ENCODE measurements at places on chromosomes 12 and 14. TPM values are rescaled to one million over a fixed set of nuclear protein-coding genes. Genes with fewer than 3 reads are reported as not detected.

DNA sequence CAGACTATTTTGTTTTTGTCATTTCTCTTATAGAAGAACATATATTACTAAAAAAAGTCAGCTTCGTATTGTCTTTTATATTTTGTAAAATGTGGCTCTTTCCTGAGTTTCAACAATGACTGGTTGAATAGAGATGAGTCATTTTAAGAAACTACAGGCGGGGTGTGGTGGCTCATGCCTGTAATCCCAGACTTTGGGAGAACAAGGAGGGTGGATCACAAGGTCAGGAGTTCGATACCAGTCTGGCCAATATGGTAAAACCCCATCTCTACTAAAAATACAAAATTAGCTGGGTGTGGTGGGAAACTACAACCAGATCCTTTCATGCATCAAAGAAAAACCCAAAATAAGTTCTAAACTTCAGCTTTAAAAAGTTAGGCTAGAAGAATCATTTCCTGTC is 28.8 kb downstream of the HECTD4 start:
- H3K36me3 ChIP-seq = no peaks in the 10 kb centered on the region
- H3K27ac ChIP-seq = no peak overlapping the region
- no peak overlapping the region for H3K4me3 ChIP-seq
- DNase-seq = no peak

- H3K36me3 ChIP-seq = no peaks in the 10 kb centered on the region
- H3K27ac ChIP-seq = no peak overlapping the region
- H3K4me3 ChIP-seq = no peak overlapping the region
- H3K4me1 ChIP-seq = no peaks in the 10 kb centered on the region
- no peak for DNase-seq
Observed at GRCh38 chr12:76702946-76703345, 61.0 kb upstream of the ZDHHC17 start.

GRCh38 chr14:100467046-100467750 is 120.0 kb downstream of the BEGAIN start:
- no peaks in the 10 kb centered on the region for H3K36me3 ChIP-seq
- no peak overlapping the region for H3K27ac ChIP-seq
- H3K4me3 ChIP-seq = no peak overlapping the region
- no peaks in the 10 kb centered on the region for H3K4me1 ChIP-seq
- no peak for DNase-seq
- no peaks in the 10 kb centered on the region for H3K27me3 ChIP-seq

- no peaks in the 10 kb centered on the region for H3K36me3 ChIP-seq
- H3K27me3 ChIP-seq = peaks cover 19% of the 10 kb centered on the region
- no peak for DNase-seq
Observed at GRCh38 chr12:110844551-110845338, 2.0 kb upstream of the CCDC63 start.

GRCh38 chr12:46904406-46905238 is 78.8 kb upstream of the SLC38A4 start:
- no peak overlapping the region for H3K4me3 ChIP-seq
- H3K36me3 ChIP-seq = no peaks in the 10 kb centered on the region
- peaks cover 6% of the 10 kb centered on the region for H3K4me1 ChIP-seq
- no peaks in the 10 kb centered on the region for H3K27me3 ChIP-seq

GRCh38 chr12:26347300-26347699 is 151.9 kb downstream of the SSPN start:
- H3K36me3 ChIP-seq = no peaks in the 10 kb centered on the region
- no peak overlapping the region for H3K27ac ChIP-seq
- no peaks in the 10 kb centered on the region for H3K27me3 ChIP-seq
- H3K4me3 ChIP-seq = no peak overlapping the region
- DNase-seq = no peak

- peak overlapping the region; percentile 83 for H3K27ac ChIP-seq
- H3K36me3 ChIP-seq = no peaks in the 10 kb centered on the region
- no peaks in the 10 kb centered on the region for H3K4me1 ChIP-seq
Observed at GRCh38 chr14:31927348-31927832, 149.7 kb upstream of the ARHGAP5 start.

DNA sequence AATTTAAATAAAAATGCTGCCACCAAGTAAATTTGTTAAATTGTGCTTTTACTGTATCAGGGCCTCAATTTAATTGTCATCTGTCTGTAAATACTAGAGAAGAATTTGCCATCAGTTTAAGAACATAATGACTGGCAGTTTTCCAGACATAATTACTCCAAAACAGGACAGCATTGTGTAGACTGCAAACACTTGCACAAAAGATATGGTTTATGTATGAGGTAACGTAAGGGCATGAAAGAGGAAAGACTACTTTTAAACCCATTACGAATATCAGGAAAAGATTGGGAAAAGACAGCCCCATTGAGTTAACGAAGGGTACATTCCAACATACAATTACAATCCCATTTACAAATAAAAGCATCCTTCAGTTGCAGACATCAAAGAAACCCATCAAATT is 59.8 kb upstream of the KRR1 start:
- H3K4me1 ChIP-seq = peaks cover 10% of the 10 kb centered on the region
- no peaks in the 10 kb centered on the region for H3K36me3 ChIP-seq
- no peak overlapping the region for H3K27ac ChIP-seq
- DNase-seq = peak; percentile 57
- no peaks in the 10 kb centered on the region for H3K27me3 ChIP-seq
- H3K4me3 ChIP-seq = no peak overlapping the region

GRCh38 chr12:49827401-49828099 is 663 bp downstream of the NCKAP5L start:
- DNase-seq = peak; percentile 82
- H3K4me3 ChIP-seq = peak overlapping the region; percentile 71
- peaks cover 2% of the 10 kb centered on the region for H3K36me3 ChIP-seq
- no peaks in the 10 kb centered on the region for H3K27me3 ChIP-seq
- peak overlapping the region; percentile 96 for H3K27ac ChIP-seq

DNA sequence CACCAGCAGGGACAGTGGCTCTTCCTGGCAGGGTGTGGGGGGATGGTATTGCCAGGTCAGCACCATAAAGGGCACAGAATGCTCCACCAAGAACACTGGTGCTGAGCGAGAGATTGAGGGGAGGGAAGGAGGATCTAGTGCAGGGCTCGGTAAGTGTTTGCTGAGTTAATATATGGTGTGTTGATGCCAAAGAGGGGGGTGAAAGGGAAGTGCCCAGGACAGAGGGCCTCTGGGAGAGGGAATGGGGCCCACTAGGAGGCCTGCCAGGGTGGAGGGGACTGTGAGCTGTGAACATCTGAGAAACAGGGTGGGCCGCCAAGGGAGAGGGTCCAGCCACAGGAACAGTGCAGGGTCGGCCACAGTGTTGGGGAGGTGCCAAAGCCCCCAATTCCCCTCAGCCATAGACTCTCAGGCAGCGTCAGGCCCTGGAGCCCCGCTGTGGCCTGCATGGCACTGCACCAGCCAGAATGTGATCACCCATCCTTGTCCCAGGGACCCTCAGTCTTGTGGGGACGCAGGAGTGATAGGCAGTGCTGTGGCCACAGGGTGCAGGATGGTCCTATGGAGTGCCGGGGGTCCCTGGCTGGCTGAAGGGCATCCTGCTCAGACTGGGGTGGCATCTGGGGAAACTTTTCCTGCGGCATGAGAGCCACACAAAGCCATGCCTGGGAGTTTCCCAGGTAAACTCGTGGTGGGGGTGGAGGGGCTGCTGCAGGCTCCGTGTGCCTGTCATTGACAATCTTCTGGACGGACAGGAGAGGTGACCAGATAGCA is 11.9 kb downstream of the RIN3 start:
- H3K4me1 ChIP-seq = peaks cover 14% of the 10 kb centered on the region
- no peaks in the 10 kb centered on the region for H3K27me3 ChIP-seq
- DNase-seq = peak; percentile 52
- no peak overlapping the region for H3K4me3 ChIP-seq

DNA sequence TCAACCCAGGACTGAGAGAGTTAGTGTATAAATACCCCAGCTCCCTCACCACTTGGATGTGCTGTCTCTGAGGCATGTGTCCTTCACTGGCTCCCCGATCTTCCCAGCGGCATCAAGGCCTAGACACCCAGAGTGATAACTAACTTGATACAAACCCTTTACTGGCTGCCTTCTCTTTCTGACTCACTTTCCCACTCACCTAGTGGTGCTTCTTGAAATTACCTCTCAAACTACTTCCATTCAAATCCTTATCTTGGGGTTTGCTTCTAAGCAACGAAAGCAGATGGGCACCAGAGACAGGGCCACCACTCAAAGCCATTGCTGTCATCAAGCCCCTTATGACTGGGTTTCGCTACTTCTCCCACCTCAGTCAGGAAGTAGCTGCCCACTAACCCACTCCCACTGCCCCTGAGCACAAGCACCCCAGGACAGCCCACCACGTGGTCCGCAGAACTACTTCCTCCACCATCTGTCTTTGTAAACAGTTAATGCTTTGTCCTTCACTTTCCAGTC is 17.2 kb downstream of the ZFP36L1 start:
- DNase-seq = no peak
- no peaks in the 10 kb centered on the region for H3K27me3 ChIP-seq
- H3K36me3 ChIP-seq = no peaks in the 10 kb centered on the region
- H3K27ac ChIP-seq = no peak overlapping the region
- H3K4me1 ChIP-seq = peaks cover 3% of the 10 kb centered on the region

DNA sequence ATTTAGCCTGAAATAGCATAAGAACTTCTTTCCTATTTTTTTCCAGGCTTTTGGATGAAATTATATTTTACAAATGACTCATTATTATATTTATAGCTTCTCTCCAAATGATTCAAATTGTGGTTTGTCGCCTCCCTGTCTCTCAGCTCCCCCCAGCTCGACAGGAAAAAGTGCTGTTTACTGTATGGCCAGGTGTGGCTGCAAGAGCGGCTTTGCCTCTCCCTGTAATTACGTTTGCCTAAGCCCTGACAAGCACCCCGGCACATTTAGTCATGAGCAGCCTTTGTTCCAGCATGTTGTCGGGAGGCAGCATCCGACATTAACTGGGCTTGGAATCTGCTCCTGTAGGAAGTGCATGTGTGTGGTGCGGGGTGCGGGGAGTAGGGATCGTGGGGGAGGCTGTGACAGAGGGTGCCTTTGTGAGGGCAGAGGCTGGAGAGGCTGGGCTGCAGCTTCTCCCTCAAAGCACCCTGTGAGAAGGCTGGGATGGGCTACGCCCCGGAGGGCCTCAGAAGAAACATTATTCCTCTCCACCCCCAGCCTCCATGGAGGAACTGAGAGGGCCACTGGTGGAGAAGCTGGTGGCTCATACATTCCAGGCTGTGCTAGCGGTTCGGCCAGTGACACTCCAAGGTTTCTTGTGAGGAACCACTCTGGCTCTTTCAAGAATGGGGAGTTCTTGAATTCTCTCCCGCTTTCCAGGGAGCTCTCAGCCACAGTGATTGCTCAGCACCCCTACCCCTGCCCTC is 42.1 kb upstream of the CTDSP2 start:
- H3K36me3 ChIP-seq = no peaks in the 10 kb centered on the region
- no peaks in the 10 kb centered on the region for H3K27me3 ChIP-seq
- H3K27ac ChIP-seq = peak overlapping the region; percentile 57
- H3K4me1 ChIP-seq = peaks cover 40% of the 10 kb centered on the region
- no peak overlapping the region for H3K4me3 ChIP-seq

DNA sequence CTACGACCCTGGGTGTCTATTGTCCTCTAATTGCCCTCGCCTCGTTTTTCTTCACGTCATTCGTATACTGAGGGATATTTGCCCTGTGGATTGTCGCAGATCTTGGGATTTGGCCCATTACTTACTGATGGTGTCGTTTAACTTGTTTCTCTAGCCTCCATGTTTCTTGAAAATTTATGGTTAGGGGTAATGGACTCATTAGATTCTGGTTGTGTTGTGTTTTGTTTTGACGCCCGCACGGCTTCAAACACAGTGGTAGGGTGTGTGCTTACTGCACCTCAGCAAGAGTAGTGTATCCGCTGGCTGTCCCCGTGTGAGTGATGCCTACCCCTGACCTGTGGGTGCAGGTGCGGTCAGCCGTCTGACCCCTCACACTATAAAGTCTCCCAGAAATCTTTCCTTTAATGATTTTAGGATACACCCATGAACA is 874 bp upstream of the RNU6-8 start:
- H3K27me3 ChIP-seq = no peaks in the 10 kb centered on the region
- H3K27ac ChIP-seq = peak overlapping the region; percentile 32
- no peaks in the 10 kb centered on the region for H3K36me3 ChIP-seq
- peak overlapping the region; percentile 33 for H3K4me3 ChIP-seq

DNA sequence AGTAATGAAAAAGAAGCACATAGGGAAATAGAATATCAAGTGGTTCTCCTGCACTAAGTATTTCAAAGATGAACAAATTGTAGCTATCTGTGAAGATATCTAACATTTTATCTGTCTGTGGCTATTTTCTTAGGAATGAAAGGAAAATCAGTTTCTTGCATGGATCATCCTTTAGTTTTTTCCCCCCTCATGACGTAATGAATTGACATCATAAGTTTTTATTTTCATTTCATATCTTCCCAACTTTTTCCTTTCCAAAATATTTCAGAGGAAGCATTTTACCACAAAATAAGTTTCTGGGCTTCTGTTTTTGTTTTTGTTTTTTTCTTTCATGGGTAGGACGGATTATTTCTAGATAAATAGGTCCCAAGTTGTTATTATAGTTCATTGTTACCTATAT is 996.6 kb downstream of the TMEM121 start:
- H3K4me1 ChIP-seq = no peaks in the 10 kb centered on the region
- H3K4me3 ChIP-seq = no peak overlapping the region
- DNase-seq = no peak
- no peaks in the 10 kb centered on the region for H3K36me3 ChIP-seq
- no peaks in the 10 kb centered on the region for H3K27me3 ChIP-seq

DNA sequence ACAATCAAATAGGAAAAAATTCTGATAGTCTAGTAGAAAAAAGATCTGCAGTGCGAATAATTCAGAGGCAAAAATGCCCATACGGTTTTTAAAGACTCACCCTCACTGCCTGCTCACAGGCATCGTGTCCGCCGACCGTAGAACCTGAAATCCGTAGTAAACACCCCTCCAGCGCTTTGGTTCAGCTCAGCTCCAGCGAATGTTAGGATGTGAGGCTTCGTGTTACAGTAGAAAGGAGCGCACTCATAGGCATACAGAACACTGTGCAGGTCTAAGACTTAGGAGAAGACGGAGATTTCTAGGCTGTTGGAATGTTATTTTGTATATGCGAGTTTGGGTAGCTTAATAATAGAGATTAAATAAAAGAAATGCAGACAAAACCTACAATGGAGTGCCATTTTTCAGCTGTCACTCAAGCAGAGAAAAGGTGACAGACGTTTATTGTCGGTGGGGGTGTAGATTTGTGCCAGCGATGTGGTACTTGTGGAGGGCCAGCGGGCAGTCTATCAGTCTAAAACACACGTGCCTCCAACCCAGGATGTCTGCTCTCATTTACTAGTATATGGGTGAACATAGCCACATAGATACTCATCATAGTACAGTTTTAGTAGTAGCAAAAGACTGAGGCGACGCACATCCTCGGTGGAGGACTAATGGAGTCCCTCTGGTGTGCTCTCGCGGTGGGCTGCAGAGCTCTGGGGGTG is 25.7 kb downstream of the SFSWAP start:
- H3K27ac ChIP-seq = peak overlapping the region; percentile 67
- H3K4me3 ChIP-seq = no peak overlapping the region
- peaks cover 19% of the 10 kb centered on the region for H3K36me3 ChIP-seq
- peaks cover 2% of the 10 kb centered on the region for H3K4me1 ChIP-seq

The DENND5B gene
- 5.5 TPM for total RNA-seq

The TSPAN31 gene
- total RNA-seq = 37.4 TPM

The CLEC1B gene
- total RNA-seq = 2.2 TPM

The EXOC3L4 gene
- 3.6 TPM for total RNA-seq

The PAX9 gene
- 6.0 TPM for total RNA-seq

The ST8SIA1 gene
- total RNA-seq = 5.3 TPM

The PTCSC3 gene
- total RNA-seq = 2.3 TPM

The ENDOU gene
- 0.31 TPM for total RNA-seq

The ADAMTS20 gene
- total RNA-seq = not detected

Measured in lung (tissue), 17 donors.